ENCODE measurements at places on chromosomes 13 and 19. TPM values are rescaled to one million over a fixed set of nuclear protein-coding genes. Genes with fewer than 3 reads are reported as not detected.

CYP2A7 gene
- total RNA-seq: not detected

ERICH4 gene
- not detected for total RNA-seq

ZGLP1 gene
- 11.8 TPM for total RNA-seq

DAPK3 gene
- 44.9 TPM for total RNA-seq

ONECUT3 gene
- 0.03 TPM for total RNA-seq

ZNF552 gene
- 12.7 TPM for total RNA-seq

MAN2B1 gene
- total RNA-seq: 159 TPM

ZNF177 gene
- total RNA-seq: 1.5 TPM

SPIB gene
- total RNA-seq: 9.7 TPM

COL4A1 gene
- not detected for total RNA-seq

TNNT1 gene
- total RNA-seq: not detected

PDE4A gene
- total RNA-seq: 3.7 TPM

FUT1 gene
- total RNA-seq: 0.23 TPM

IL12RB1 gene
- total RNA-seq: 45.2 TPM

C5AR2 gene
- total RNA-seq: 0.79 TPM

FAM83E gene
- not detected for total RNA-seq

MEIOSIN gene
- not detected for total RNA-seq

LGALS14 gene
- not detected for total RNA-seq

SHC2 gene
- total RNA-seq: 0.66 TPM

ZNF497 gene
- total RNA-seq: 3.4 TPM

RFX1 gene
- 21.4 TPM for total RNA-seq

CC2D1A gene
- total RNA-seq: 30.8 TPM

PRR22 gene
- total RNA-seq: 6.0 TPM

FGF14 gene
- total RNA-seq: 0.03 TPM

NFIX gene
- 6.0 TPM for total RNA-seq

ZNF728 gene
- not detected for total RNA-seq

TMEM272 gene
- total RNA-seq: 9.0 TPM

CATSPERD gene
- total RNA-seq: not detected

DENND1C gene
- 107 TPM for total RNA-seq

CDX2 gene
- total RNA-seq: not detected

FOXO1 gene
- total RNA-seq: 88.0 TPM

All from T-cell (primary cell).